CD4-positive, alpha-beta T cell treated with Interferon alpha-2 for 1 hour (primary cell): ENCODE measurements at places on chromosomes 4 and X.

DNA sequence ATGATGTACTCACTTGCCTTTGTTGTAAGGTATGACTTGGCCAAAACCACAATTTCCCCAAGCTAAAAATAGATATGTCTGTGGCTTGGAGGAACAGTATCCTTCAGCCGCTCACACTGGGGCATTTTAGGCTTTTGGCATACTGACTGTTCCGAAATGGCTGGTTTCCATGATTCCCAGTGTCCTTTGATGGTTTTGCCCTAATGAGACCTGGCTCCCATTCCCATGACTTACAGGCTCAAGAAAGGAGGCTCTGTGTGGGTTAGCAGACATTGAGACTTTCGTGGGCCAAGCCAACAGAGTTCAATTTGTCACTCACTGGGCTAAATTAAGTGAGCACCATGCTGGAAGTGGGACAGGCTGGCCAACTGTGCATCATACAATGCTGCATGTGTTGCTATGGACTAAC, 150.6 kb downstream of the CEP135 start:
- DNase-seq, result no peak

GRCh38 chrX:56728752-56729151, 291 bp upstream of the NBDY start:
- no peak for DNase-seq

GRCh38 chr4:40848251-40848650, 98.5 kb downstream of the NSUN7 start:
- DNase-seq, result no peak

GRCh38 chr4:153497091-153497531, 31.0 kb downstream of the TMEM131L start:
- peak; percentile 43 for DNase-seq

DNA sequence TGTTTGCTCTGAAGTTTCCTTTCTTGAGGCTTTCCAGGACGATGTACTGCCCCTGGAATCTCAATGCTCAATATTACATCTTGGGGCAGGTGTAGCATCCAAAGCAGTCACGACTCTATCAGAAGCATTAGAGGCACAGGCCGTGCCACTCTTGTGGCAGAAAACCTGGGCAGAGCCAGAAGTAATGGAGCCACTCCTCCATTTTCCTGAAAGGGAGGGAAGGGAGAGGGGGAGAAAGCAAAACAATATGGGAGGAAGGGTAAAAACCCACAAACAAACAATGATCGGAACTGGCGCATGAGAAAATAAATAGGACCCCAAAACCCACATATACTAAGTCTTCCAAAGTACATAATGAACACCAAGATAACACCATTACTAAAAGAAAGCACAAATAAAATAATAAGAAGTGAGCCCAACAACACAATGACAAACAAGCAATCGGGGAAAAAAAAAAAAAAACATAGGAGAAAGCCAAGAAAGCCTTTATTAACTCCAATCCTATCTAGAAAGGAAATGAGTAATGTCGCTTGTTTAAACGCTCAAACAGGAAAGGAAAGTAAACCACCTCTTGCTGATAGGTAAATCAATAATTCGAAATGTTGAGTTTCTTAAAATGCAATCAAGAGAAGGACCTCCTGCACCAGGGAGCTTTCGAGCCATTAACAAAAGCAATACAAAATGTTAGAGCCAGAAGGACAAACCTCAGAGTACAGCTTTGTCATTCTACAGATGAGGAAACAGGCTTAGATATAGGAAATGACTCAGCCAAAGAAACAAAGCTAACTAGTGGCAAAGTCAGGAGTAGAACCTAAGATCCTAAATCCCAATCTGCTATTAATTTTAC, 117.4 kb downstream of the ATRX start:
- DNase-seq, result no peak

DNA sequence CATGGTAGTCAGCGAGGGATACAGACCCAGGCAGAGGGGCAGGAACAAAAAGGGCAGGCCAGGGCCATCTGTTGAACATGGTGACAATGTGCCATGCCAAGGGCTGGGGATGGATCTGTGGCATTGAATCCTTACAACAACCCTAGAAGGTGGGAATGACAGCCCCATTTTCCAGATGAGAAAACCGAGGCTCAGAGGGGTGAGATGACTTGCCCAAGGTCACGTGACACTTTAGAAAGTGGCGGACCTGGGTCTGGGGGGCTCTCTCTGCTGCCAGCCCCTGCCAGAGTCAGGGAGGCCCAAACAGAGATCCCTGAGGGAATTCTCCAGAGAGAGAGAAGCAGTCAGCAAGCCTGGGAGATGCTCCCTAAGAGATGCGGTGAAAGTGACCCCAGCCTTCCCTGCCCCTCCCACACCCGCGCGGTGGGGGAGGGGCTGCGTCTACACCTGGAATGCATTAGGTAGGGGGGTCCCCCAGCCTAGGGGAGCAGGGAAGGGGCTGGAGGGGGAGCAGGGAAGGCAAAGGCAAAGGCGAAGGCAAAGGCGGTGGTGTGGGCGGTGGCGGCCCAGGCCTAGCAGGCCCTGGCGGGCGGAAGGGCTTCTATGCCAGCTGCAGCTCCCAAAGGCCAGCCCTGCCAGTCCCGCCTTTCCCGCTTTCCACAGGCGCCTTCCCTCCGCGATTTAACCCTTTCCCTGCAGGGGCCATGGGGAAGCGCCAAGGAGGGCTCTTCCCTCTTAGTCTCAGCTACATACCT, 13.0 kb downstream of the FGD1 start:
- DNase-seq, result no peak

DNA sequence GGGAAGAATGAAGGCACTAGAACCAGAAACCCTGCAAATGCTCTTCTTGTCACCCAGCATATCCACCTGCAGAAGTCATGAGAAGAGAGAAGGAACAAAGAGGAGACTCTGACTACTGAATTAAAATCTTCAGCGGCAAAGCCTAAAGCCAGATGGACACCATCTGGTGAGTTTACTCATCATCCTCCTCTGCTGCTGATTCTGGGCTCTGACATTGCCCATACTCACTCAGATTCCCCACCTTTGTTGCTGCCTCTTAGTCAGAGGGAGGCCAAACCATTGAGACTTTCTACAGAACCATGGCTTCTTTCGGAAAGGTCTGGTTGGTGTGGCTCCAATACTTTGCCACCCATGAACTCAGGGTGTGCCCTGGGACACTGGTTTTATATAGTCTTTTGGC, 181.7 kb downstream of the AR start:
- DNase-seq, result no peak

DNA sequence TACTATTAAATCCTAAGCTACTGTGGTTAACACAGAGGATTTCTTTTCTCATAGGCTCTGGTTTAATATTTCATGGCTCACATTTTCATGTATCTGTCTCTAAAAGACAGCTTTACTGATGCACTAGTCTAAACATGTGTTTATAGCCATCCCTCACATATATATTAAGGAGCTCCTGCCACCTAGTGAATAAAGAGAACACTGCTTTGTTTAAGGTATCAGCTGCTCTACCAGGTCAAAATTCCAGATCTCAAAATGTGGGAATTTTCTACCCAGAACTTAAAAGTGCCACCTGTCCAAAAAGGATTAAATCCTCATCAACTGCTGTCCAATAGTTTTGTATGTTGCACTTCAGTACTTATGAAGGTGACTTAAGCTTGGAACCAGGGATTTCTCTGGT, 188.5 kb upstream of the TEX13C start:
- peak; percentile 0 for DNase-seq

DNA sequence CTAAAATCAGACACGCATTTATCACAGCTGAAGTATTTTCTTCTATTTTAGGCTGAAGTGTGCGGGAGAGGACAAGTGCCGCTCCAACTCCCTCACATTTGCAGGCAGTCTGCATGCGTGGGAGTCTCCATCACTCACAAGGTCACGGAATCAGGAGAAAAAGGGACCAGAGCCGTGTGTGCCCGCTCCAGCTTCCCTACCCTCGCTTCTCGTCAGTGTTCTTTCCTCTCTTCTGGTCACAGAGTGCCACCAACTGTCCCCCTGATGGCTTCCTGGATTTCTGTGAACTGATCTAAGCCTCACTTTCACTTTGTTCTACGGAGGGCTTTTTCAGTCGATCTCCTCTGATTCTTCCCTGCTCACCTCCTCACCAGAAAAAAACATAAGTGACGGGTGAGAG, 407.4 kb upstream of the AADAT start:
- no peak for DNase-seq

DNA sequence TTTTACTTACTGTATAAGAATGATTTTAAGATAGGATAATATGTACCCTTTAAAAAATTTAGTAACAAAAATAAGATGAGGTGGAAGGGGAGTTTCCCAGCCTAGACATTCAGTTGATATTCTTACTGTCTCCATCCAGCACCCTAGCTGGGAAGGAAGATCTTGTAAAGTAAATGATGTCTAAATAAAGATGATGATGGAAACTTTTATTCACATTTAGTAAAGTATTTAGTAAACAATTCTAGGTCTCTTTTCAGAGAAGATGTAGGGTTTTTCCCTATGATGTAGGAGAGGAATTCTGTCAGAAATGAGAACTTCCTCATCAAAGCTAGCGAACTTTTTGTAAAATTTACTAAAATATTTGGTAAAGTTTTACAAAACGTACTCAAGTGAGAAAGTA, 136.8 kb downstream of the RAPGEF2 start:
- DNase-seq, result no peak

GRCh38 chr4:185567381-185568376, 32.4 kb upstream of the PDLIM3 start:
- no peak for DNase-seq

DNA sequence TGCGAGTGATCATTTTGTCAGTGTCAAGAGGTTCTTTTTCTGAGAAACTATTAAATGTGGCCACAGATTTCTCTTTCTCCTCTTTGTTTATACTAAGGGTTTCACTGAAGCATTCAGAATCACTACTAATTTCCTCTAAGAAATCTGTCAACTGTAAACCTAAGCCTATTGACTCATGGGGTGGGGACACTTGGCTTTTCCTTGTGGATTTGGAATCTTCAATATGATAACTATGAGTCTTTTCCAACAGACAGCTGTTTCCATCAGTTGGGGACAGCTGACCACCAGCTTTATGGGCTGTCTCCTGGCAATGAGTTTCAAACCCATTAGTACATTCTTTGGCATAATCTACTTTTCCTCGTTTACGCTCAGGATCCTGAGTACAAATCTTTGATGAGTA, 13.8 kb downstream of the PGRMC1 start:
- no peak for DNase-seq
